Mononuclear cell (primary cell): ENCODE measurements at places on chromosomes 7 and 10. TPM values are rescaled to one million over a fixed set of nuclear protein-coding genes. Genes with fewer than 3 reads are reported as not detected.

AQP1 gene
- total RNA-seq = 0.42 TPM

KNDC1 gene
- 0.94 TPM for total RNA-seq

BHLHA15 gene
- not detected for total RNA-seq

CYP3A7 gene
- total RNA-seq = not detected

INA gene
- 0.10 TPM for total RNA-seq

SLC26A5 gene
- not detected for total RNA-seq

CPA4 gene
- 0.21 TPM for total RNA-seq

ELN gene
- not detected for total RNA-seq

CDHR1 gene
- 0.31 TPM for total RNA-seq

PON1 gene
- total RNA-seq = not detected

PLXDC2 gene
- 46.2 TPM for total RNA-seq

MOGAT3 gene
- total RNA-seq = not detected

TYW1 gene
- 17.4 TPM for total RNA-seq

PIK3CG gene
- total RNA-seq = 81.3 TPM

CYP3A5 gene
- total RNA-seq = 0.10 TPM

H2AZ2 gene
- total RNA-seq = 121 TPM

CUBN gene
- 6.8 TPM for total RNA-seq

EIF5AL1 gene
- 0.73 TPM for total RNA-seq

SEMA3E gene
- not detected for total RNA-seq

PUS7 gene
- 6.3 TPM for total RNA-seq
